PC-9 (cell line): ENCODE measurements at places on chromosomes 11 and 22. TPM values are rescaled to one million over a fixed set of nuclear protein-coding genes. Genes with fewer than 3 reads are reported as not detected.

DNA sequence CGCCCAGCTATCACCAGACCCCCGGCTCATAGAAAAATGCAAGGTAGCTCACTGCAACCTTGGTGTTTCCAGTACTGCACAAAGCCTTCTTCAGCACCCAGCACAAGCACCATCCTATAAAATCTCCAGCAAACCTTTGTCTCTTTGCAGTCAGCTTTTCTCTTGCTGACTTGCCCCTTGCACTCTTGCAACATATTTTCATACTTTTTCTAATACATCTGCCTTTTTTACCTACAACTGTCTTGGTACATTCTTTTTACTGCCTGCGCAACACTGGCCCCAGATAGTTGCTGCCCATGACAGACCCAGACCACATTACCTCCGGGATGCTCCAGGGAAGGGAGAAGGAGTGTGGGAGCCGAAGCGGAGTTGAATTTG is 142.4 kb downstream of the MPPED1 start:
- DNase-seq = no peak
- no peaks in the 10 kb centered on the region for H3K4me1 ChIP-seq
- H3K27me3 ChIP-seq = peaks cover 90% of the 10 kb centered on the region
- no peak overlapping the region for H3K27ac ChIP-seq
- no peaks in the 10 kb centered on the region for H3K36me3 ChIP-seq

- H3K4me1 ChIP-seq = no peaks in the 10 kb centered on the region
- H3K27me3 ChIP-seq = 0 out of 2 replicates have a peak, but pooled peaks cover 3% of the 10 kb centered on the region
- no peak for DNase-seq
- H3K36me3 ChIP-seq = no peaks in the 10 kb centered on the region
- no peak overlapping the region for H3K27ac ChIP-seq
- no peak overlapping the region for H3K4me3 ChIP-seq
Observed at GRCh38 chr11:115333949-115334348, 170.3 kb downstream of the CADM1 start.

GRCh38 chr11:120652705-120653335 is 141.3 kb downstream of the GRIK4 start:
- H3K36me3 ChIP-seq = no peaks in the 10 kb centered on the region
- peaks cover 98% of the 10 kb centered on the region for H3K27me3 ChIP-seq
- no peak for DNase-seq
- H3K27ac ChIP-seq = no peak overlapping the region
- no peak overlapping the region for H3K4me3 ChIP-seq
- H3K4me1 ChIP-seq = no peaks in the 10 kb centered on the region

HTR3A gene
- total RNA-seq = not detected in 2 replicates

PKNOX2 gene
- total RNA-seq = not detected in 2 replicates
